ENCODE measurements at places on chromosomes 11 and 22. TPM values are rescaled to one million over a fixed set of nuclear protein-coding genes. Genes with fewer than 3 reads are reported as not detected.
A peak's percentile ranks its signal among the peaks of the same experiment; 100 is the strongest.

DNA sequence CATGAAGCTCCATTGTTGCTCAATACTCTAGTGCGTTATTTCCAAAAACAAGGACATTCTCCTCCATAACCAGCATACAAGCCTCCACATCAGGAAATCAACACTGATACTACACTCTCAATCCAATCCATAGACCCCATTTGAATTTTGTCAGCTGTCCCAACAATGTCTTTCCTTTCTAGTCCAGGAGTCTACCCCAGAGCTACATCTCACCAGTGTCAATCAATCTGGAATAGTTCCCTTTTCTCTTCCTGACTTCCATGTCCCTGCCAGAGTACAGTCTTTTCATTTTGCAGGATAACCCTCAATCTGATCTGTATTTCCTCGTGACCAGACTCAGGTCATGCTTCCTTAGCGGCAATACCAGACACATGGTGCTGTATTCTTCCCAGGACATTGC, 43.0 kb downstream of the TCF20 start:
- H3K4me1 ChIP-seq: peaks cover 5% of the 10 kb centered on the region
- no peak overlapping the region for H3K27ac ChIP-seq
- DNase-seq: no peak
- H3K36me3 ChIP-seq: no peaks in the 10 kb centered on the region
- no peak overlapping the region for H3K4me3 ChIP-seq
- H3K27me3 ChIP-seq: no peaks in the 10 kb centered on the region

DNA sequence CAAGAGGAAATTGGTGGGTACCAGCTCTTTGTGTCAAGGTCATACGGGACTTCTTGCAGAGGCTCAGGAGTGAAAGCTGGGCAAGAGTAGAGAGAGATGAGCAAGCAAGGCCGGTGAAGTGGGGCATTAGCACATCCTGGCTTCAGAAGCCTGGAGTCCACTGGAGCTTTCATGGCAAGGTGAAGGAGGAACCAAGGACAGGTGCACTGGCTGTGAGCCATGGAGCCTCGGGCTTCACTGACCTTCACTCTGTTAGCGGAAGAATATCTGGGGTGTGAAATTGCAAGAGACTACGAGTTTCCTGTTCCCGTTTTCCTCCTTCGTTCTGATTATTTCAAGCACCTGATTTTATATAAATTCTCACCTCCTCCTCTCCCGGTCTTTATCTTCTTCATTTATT, 25.9 kb upstream of the ST14 start:
- no peak for DNase-seq
- H3K4me3 ChIP-seq: no peak overlapping the region
- H3K36me3 ChIP-seq: peaks cover 64% of the 10 kb centered on the region
- H3K27ac ChIP-seq: no peak overlapping the region

GRCh38 chr11:88231894-88232482, 56.7 kb upstream of the RAB38 start:
- no peak overlapping the region for H3K4me3 ChIP-seq
- H3K4me1 ChIP-seq: no peaks in the 10 kb centered on the region
- no peaks in the 10 kb centered on the region for H3K27me3 ChIP-seq
- DNase-seq: peak; percentile 43
- no peaks in the 10 kb centered on the region for H3K36me3 ChIP-seq

DNA sequence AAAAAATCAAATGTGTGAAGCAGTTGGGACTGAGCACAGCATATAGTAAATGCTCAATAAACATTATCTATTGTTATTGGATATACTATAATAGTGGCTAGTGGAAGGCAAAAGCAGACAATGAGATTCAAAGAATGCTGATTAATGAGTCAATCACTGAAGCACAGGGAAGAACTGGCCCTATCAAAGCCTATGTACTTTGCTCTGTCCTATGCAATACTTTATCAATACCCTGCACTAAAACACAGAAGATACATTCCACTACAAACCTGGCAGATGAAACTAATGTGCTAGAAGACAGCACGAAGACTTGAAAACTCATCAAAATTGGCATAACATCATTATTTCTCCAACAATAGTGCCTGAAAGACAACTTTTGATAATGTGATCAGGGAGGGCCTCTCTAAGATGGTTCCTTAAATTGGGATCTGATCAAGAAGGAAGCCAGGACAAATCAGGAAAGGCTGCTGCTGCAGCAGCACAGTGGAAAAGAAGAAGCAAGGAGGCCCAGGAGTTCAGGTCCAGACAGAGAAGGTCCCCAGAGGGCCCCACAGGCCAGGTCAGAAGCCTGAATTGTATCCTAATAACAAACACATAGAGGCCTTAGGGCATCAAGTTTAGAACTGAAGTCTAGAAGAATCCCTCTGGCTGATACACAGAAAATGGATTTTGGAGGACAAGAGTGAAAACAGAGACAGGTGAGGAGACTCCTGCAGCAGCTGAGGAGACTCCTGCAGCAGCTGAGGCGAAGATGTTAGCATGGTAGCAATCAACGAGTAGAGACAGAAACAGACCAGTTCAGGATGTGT, 18.6 kb downstream of the PI4KA start:
- DNase-seq: no peak
- H3K27ac ChIP-seq: no peak overlapping the region
- H3K36me3 ChIP-seq: no peaks in the 10 kb centered on the region

DNA sequence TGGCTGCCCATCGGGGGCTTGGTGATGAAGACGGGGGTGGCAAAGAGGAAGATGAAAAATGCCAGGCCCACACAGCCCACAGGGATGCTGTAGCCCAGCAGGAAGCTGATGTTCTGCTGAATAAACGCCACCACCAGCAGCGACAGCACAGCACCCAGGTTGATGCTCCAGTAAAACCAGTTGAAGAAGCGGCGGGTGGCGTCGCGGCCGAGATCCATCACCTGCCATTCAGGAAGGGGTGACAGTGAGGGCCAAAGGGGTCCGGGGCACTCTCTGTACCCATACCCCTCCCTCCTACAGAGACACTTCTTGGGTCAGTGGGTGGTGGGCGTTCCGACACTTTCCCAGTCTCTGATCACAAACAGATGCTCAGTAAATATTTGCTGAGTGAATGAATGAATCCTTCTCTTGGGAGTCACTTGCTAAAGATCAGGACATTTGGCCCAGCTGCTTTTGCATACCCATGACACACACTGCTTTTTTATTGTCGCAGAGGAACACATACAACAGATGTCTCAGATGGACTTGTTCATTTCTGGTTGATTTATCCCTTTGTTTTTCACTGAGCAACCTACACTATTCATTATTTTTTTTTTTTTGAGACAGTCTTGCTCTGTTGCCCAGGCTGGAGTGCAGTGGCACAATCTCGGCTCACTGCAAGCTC, 5.2 kb downstream of the SLC15A3 start:
- H3K36me3 ChIP-seq: peaks cover 10% of the 10 kb centered on the region
- peaks cover 32% of the 10 kb centered on the region for H3K4me1 ChIP-seq
- H3K27me3 ChIP-seq: peaks cover 8% of the 10 kb centered on the region
- peak; percentile 55 for DNase-seq

Gene MUC2
- 0.03 TPM for polyA plus RNA-seq

Gene MAPK11
- 7.8 TPM for polyA plus RNA-seq

Gene P4HA3
- polyA plus RNA-seq: 1.00 TPM

Gene TNNT3
- polyA plus RNA-seq: 6,353 TPM
